ENCODE measurements at places on chromosomes 5 and 9.

DNA sequence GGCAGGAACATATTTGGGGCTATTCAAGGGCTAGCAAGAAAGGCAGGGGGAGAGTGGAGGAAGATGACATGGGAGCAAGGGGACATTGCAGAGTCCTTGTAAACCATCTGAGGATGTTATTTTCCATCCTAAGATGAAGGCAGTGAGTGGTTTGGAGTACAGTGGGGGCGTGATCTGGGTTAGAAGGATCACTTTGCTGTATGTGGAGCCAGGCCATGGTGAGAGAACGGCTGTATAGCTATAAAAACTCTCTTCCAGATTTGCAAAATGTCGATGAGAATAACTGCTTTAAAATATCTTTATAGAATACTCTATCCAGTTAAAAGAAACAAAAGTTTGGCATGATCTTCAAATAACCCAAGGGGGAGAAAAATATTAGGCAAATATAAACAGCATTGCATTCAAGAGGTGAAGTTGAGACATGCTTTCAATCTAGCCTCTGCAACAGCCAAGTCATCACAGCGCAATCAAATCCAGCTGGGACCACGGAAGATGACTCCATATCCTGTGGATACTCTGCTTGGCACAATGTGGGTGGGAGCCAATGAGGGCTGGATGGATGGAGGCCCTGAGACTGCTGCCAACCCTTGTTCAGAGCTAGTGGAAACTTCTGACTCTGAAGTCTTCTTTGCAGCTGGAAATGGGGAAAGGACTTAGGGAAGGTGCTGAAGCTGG lies 111.5 kb upstream of the BASP1 start:
- ATAC-seq = peak; percentile 23

DNA sequence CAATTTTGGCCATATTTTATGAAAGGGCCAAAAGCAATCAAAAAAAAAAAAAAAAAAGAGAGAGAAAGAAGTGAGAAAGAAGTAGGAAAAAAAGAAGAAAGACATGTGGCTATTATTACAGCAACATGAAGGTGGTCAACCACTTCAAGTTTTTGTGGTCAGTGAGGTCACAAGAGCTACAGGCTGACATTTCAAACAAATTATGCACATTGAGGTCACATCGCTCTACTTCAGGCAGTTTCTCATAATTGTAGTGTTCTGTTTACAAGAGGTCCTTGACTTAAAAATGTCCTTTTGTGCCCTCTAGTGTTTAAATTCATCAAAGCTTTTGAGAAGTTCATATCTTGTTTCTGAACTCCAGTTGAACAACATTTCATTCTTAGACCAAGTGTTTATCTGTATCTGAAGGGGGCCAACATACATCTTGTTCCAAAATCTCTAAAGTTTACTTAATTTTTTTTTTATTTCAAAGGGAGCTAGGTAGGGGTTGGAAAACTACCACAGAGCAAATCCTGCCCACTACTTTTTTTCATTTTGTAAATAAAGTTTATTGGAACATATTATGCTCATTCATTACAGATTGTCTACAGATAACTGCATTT lies 513.1 kb downstream of the PDE4D start:
- peak; percentile 37 for ATAC-seq

GRCh38 chr9:131747352-131747751 lies 7.5 kb upstream of the RAPGEF1 start:
- peak; percentile 59 for ATAC-seq

DNA sequence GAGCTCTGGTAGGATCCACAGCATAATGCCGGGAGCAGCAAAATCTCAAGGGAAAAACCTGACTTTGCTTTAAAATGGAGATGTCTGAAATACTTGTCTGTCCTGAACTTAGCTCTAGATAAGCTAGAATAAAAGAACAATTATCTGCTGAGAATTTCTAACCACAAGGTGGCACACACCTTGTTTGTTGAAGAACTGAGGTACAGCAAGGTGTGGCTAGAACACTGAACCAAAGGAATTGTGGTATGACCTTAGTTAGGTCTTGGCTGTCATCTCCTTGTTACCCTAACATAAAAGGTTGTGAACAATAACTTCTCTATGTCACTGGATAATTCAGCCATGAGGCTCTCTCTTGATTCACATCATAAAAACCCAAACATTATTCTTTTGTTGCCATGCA lies 72.3 kb upstream of the ANXA1 start:
- peak; percentile 88 for ATAC-seq

GRCh38 chr9:107815782-107816560 lies 326.4 kb upstream of the KLF4 start:
- no peak for ATAC-seq

- ATAC-seq = no peak
Observed at GRCh38 chr5:14768508-14769365, 102.8 kb downstream of the ANKH start.

DNA sequence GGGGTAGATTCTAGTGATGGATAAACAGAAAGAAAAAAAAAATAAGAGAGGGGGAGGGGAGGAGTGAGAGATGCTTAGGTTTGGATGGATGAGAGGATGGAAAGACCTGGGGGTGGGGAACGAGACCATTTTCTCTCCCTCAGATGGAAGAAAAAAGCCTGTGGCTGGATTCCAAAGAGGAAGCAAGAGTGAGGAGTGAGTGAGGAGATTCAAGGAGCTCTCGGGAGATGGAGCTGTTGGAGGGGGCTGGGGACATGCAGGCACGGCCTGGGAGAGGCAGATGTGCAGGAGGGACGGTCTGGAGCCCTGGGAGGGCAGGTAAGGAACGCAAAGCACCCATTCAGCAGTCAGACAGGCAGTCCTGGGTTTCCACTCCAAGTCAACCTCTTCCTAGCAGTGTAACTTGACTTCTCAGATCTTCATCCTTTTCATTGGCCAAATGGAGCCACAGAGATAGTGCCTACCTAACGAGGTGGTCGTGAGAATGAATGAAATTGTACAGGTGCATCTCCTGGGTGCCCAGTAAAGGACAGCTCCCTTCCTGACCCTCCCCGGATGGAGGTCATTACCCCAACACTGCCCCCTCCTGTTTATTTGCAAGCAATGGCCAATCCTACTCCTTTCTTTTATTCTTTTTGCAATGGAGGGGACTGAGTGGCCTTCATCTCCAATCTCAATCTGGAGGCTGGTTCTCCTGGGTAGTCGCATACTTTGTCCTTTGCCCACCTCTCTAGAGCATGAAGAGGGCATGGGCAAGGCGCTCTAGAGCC lies 52.2 kb downstream of the PCDH1 start:
- no peak for ATAC-seq

DNA sequence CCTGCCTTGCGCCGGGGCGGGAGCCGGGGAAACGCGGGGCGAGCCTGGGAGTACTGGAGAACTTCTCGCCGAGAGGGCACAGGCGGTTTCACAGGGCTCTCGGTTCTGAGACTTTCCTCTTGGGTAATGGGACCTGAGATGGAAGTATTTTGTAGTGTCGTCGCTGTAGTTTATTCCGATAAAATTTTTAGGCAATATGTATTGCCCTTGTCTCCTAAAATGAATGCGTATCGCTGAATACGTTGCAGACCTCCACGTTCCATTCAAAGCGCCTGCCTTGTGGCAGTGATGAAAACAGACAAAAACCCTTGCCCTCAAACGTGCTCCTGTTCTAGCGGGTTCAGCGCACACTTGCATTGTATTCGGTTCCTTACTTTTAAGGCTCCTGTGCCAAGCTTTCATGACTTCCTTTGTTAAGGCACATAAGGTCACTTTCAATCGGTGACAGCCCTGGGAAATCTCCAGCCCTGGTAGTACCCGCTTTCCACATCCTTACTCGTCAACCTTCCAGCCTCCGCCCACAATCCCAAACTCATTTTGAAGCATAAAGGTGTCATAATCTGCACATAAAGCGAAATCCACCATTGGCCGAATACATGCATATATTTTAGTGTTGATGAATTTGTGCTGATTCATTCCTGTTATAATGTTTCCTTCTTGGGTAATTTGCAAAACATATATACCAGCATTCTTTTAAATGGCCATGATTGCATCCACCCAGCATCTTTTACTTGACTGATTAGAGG lies 694 bp downstream of the RMI1 start:
- no peak for ATAC-seq

DNA sequence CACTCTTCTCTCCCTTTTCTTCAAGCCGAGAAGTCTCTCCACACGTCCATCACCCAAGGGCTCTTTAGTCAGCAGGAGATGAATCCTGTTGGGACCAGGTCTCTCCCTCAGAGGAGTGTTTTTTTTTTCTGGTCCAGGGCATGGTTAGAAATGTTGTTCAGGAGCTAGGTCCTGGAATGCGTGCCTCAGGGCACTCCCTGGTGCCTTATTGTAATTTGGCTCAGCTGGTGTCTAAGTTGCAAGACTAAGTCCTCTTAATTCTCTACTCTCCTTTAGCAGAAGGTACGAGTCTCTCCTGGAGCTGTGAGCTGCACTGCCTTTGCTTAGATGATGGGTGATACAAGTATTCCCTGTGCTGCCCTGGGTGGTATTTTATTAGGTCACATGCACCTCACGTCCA lies 111.9 kb downstream of the CNTLN start:
- ATAC-seq = no peak

- ATAC-seq = peak; percentile 68
Observed at GRCh38 chr5:126339215-126339805, 83.9 kb upstream of the GRAMD2B start.

GRCh38 chr5:156361436-156362109 lies 34.6 kb downstream of the SGCD start:
- ATAC-seq = no peak

DNA sequence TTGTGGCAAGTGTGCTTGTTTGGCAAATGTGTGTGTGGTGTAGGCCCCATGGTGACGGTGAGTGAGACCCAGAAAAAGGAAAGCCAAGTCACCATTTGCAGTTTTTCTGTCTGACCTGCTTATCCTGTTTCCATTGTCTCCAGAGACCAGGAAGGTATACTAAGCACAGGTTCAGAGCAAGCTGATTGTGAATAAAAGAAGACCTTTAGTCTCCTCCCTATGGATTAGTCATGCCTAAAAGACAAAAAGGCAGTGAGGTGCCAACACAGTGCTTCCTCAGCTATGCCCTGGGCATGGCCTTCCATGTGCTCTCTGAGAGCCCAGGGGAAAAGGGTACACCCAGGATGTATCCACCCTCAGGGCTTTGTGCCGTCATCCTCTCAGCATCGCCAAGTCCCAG lies 49.2 kb upstream of the SHOC1 start:
- peak; percentile 99 for ATAC-seq

DNA sequence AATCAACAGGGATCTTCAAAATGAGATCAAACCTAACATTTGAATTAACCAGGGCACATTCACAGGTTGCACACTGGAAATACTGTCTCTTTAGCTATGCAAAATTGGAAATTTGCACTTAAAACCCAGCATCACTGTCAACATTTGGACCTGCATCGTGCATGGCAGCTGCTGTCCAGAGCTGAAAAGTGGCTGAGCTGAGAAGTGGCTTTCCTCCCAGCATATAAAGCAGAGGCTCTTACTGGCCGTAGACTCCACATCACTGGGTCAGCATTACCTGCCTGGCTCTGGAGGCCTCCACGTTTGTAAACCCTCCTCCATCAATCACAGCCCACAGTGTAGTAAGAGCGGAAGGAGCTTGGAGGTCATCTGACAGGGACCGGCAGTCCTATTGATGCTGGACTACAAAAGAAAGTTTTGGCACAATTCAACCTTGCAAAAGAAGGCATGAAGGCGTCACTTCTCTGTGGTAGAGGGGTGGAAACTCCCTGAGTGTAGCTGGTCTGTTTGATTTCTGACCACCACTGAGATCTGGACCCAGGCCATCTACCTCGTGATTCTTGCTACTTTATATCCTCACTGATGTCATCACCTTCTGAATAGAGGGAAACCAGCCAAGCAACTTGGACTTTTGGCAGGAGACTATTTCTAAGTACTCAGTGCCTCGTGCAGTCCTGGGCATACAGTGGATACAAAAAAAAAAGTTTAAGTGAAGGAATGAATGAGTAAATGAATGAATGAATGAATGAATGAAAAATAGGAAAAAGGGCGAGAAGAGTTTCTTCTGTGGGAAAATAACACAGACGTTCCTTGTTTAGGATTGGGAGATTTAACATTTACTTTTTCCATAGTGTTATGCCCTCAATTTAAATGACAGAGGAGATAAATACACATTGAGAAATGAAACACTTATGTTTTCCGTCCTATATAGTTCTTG lies 14.8 kb downstream of the RASEF start:
- ATAC-seq = peak; percentile 29

- ATAC-seq = no peak
Observed at GRCh38 chr5:32504989-32505596, 60.6 kb upstream of the ZFR start.

DNA sequence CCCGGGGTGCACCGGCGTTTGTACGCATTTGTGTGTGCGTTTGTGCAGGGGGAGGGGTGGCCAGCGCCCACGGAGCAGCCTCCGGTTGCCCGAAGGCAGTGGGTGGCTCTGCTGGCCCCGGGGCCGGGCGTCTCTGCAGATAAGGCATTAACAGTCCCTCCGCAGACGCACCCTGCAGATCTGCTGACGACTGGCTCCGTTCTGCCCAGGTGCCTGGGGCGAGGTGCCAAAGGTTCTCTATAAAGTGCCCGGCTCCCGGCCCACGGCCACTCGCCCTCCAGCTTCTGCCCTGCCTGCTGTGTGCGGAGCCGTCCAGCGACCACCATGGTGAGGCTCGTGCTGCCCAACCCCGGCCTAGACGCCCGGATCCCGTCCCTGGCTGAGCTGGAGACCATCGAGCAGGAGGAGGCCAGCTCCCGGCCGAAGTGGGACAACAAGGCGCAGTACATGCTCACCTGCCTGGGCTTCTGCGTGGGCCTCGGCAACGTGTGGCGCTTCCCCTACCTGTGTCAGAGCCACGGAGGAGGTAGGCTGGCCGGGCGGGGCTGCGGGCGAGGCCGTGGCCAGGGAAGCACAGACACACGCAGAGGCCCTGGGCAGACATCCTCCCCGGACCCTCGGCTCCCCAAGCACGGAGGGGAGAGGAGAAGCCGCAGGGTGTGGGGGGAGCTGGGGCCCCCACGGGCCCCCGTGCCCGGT lies at the start of gene SLC6A19:
TSS of gene SLC6A19 (plus strand) at position 269 of the 699 bp plus-strand sequence. CDS start at position 325, 56 bp downstream.
- no peak for ATAC-seq

DNA sequence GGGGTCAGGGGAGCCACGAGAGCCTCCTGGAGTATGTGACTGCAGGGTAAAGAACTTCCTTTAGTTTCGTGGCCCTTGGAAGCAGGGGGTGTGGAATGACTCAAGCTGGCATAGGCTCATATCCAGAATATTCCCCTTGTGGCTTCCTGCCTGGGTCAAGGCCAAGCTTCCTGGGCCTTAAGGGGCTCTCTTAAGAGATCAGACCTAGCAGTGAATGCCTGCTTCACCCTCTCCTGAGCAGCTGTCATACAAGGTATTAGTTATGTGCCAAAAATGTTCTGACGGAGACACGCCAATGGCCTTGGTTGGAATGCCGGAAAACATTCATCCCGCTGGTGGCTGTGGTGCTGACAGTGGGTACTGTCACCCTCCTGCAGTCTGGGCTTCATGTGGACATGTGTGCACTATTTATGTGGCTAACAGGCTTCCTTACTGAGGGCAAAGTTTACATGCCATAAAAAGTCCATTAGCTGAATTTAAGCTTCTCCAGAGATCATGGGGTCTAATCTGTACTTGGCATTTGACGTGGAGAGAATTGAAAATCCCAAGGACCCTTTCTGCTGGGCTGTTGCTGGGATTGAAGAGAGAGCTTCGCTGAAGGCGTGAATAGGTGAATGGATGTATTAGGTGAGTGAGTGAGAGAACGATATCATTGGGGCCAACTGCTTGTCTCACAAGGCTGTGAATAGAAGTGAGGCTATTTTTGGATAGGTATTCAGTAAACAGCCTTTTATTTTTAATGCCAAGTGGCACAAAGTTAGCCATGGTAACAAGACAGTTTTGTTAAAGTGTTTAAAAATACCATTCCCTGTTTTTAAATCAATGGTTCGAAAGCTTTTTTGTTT lies 156.8 kb downstream of the MACROH2A1 start:
- peak; percentile 20 for ATAC-seq
